Activated naive CD4-positive, alpha-beta T cell treated with anti-CD3 and anti-CD28 coated beads, Interleukin-2, amount 50 U/mL, for 72 hours (primary cell): ENCODE measurements at places on chromosomes 5 and 9. TPM values are rescaled to one million over a fixed set of nuclear protein-coding genes. Genes with fewer than 3 reads are reported as not detected.

DNA sequence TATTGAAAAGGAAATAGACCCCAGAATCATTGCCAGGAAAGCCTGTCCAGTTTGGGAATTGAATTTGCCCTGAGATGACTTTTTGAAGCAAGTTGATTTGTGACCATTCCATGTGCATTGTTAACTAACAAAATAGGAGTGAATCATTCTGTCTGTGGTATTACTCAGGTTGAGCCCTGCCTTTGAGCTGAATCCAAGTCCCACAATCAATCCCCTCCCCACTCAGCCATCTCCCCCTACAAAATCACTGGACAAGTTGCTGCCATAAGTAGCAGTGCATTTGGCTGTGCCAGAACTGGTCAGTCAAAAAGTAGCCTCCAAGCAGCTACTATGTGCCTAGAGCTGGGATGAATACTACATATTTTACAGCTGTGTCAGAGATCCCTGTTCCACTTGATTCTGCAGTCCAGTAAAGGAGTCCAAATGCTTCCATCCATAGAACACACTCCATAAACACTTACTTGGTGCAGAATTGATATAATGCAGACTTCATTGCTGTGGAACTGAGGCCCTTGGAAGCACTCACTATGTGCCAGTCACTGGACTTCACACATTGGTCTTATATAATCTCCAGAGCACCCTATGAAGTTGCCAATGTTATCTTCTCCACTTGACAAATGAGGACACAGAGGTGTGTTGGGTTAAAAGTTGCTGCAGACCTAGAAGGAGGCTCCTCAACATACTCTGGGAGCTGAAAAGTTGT is 96.1 kb downstream of the ZNF462 start:
- no peak for DNase-seq

The SLC34A1 gene
- total RNA-seq = 0.07 TPM

GRCh38 chr5:112554101-112554977 is 135.3 kb upstream of the EPB41L4A start:
- no peak for DNase-seq

DNA sequence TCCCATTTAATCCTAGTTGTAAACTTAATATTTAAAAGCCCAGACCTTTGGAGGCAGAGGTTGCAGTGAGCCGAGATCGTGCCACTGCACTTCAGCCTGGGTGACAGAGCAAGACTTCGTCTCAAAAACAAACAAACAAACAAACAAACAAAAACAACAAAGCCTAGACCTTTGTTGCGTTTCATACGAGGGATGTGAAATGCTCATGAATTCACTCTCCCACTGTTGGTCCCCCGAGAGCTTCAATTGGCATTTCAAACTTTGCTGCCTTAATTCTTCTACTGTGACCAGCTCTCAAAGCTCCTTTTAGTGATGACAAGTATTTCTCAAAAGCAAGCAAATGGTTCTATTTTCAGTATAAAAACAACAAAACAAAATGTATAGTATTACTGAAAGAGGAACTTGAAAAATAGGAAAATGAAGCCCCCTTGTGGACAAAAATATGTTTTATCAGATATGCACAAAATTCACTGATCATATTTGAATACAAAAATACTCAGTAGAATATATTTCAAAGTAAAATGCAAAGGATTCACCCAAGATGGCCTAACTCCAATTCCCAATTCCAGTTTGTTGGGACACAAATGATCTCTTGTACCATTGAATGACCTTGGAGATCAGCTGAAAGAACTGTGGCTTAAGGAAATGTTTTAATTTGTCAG is 140.4 kb downstream of the ESM1 start:
- DNase-seq = no peak

The CA9 gene
- 0.73 TPM for total RNA-seq

DNA sequence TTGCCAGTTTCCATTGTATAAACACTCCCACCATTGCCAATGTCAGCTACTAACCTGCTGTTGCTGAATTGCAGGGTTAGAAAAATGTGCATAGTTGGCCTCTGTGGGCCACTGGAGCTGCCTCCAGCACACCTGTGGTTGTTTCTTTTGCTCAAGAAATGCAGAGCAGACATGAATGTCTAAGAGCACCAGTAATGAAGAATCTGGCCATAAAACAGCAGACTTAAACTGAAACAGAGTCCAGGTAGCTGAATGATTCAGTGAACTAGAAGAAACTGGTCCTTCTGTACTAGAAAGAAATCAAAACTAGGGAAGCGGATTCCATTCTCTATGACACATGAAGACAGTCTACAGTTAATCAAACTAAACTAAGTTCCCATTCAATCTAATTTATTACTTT is 48.2 kb downstream of the NUDT12 start:
- DNase-seq = no peak

The FRMD3 gene
- total RNA-seq = 0.64 TPM

- no peak for DNase-seq
These were observed 15.8 kb downstream of the ERGIC1 start for GRCh38 chr5:172849606-172850453.

DNA sequence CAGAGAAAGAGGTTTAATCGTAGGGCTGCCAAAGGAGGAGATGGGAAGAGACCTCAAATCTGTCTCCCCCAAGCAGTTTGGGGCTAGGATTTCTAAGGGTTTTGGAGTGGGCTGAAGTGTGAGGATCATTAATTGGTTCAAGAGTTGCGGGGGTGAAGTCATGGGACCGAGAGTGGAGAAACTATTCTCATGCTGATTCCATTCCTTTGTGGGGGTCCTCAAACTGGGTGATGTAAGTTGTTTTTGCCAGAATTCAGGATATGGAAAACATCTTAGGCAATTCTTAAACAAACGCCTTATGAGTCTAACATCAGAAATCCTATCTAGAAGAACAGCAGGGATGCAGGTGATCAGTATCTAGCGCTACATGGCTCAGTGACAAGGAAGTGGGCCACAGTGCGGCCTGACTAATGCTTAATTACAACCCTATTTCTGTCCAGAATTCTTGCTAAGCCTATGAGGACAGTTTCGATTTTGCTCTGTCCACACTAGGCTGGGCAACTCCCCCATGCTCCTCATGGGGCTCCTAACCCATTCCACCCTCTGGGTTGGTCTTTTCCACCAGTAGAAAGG is 27.7 kb upstream of the TRIO start:
- no peak for DNase-seq

The PAPPA gene
- 0.37 TPM for total RNA-seq

The FBP2 gene
- total RNA-seq = not detected
